Tibial nerve (tissue), 4 donors: ENCODE measurements at places on chromosomes 13 and 19. TPM values are rescaled to one million over a fixed set of nuclear protein-coding genes. Genes with fewer than 3 reads are reported as not detected.

DNA sequence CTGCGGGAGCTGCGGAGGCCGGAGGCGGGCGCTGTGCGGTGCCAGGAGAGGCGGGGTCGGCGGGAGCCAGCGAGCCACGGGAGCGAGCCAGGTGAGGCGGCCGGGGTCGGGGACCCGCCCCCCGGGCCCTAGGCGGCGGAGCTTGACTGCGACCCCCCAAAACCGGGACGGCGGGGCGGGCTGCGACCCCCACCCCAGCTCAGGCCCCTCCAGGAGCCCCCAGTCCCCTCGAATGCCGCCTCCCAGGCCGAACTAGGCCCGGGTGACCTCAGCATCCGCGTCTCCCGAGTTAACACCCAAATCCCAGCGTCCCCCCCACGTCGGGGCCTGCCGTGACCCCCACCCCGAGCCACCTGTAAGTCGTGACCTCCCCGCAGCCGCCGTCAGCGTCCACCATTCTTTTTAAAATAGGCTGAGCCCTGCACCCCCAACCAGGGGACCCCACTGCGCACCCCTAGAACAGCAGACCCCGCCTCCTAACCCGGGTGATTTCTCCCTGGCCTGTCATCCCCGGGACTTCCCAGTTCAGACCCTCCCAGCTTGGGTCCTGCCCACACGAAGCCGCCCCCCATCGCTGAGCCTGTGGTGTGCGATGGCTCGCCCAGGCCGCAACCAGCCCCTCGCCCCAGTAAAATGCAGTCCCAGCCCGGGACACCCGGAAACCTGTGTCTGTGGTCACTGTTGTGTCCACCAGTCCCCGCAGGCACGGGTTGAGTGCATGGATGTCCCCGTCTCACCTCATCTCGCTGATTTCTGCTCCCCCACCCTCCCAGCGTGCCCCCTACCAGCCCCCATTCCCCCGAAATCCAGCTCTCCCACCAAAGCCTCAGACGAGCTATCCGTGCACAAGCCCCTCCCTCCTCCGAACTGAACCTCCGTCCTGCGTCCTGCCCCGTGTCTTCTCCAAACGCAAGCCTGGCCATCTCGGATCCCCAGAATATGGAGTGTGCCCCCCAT lies 551 bp downstream of the FZR1 start:
- H3K36me3 ChIP-seq = no peaks in the 10 kb centered on the region
- no peaks in the 10 kb centered on the region for H3K27me3 ChIP-seq
- peak overlapping the region; percentile 96 for H3K4me3 ChIP-seq
- DNase-seq = no peak
- peaks cover 53% of the 10 kb centered on the region for H3K4me1 ChIP-seq
- peak overlapping the region; percentile 85 for H3K27ac ChIP-seq

DNA sequence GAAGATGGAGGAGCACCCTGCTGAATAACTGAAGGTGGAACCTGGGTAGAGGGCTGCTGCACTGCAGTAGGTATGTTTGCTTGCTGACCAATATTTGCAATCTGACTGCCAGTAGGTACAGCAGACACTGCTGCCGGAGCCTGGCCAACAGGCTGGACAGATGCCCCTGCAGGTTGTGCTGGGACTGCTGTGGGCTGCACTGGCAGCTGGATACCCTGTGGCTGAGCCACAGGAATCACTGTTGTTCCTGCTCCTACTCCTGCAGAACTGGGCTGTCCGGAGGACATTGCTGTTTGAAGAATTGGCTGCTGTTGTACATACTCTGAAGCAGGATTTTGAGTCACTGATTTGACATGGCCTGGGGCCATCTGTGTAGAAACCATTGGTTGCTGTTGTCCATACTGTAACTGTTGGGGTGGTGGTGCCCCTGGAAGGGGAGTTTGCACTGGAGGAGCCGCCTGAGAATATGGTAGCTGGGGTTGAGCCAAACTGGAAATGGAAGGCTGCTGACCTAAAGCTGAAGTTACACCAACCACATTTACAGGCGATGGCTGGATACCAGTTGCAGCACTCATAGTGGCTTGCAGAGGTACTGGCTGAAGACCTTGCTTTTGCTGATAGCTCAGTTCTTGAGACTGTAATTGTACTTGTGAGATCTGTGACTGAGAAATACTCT lies 2.2 kb downstream of the TSC22D1 start:
- H3K27me3 ChIP-seq = no peaks in the 10 kb centered on the region
- peaks cover 29% of the 10 kb centered on the region for H3K4me1 ChIP-seq
- DNase-seq = no peak
- no peak overlapping the region for H3K4me3 ChIP-seq

- H3K4me3 ChIP-seq = no peak overlapping the region
- DNase-seq = no peak
- peak overlapping the region; percentile 99 for H3K27ac ChIP-seq
These were observed 2.5 kb upstream of the DBP start for GRCh38 chr19:48639483-48640375.

GRCh38 chr13:26095846-26096610 lies 44.2 kb upstream of the SHISA2 start:
- no peaks in the 10 kb centered on the region for H3K27me3 ChIP-seq
- no peak overlapping the region for H3K4me3 ChIP-seq
- no peaks in the 10 kb centered on the region for H3K4me1 ChIP-seq
- H3K27ac ChIP-seq = no peak overlapping the region
- no peaks in the 10 kb centered on the region for H3K36me3 ChIP-seq
- DNase-seq = no peak

- H3K4me1 ChIP-seq = no peaks in the 10 kb centered on the region
- peak overlapping the region; percentile 92 for H3K27ac ChIP-seq
- no peak for DNase-seq
- H3K4me3 ChIP-seq = peak overlapping the region; percentile 70
- H3K36me3 ChIP-seq = peaks cover 10% of the 10 kb centered on the region
- no peaks in the 10 kb centered on the region for H3K27me3 ChIP-seq
These were observed 8.0 kb downstream of the RGCC start for GRCh38 chr13:41465241-41465847.

GRCh38 chr13:23570099-23570920 lies at the start of gene TNFRSF19:
Gene TNFRSF19 (plus strand): TSS chr13:23570412. CDS start chr13:23590184, 19,772 bp downstream.
- DNase-seq = peak; percentile 35
- peaks cover 4% of the 10 kb centered on the region for H3K4me1 ChIP-seq
- H3K27me3 ChIP-seq = peaks cover 31% of the 10 kb centered on the region
- H3K4me3 ChIP-seq = peak within 1 kb of the TSS; percentile 22

C19orf38 gene
- 0.66 TPM for total RNA-seq
